ENCODE measurements at places on chromosomes 1 and 21.

- no peak for DNase-seq
These were observed 119.5 kb downstream of the TBX19 start for GRCh38 chr1:168400139-168400538.

- peak; percentile 63 for DNase-seq
These were observed 668 bp downstream of the RNF11 start for GRCh38 chr1:51236531-51237350.

GRCh38 chr1:1300352-1300739, 7.4 kb downstream of the ACAP3 start:
- no peak for DNase-seq

GRCh38 chr1:77562596-77563150, 119.8 kb downstream of the ZZZ3 start:
- no peak for DNase-seq

GRCh38 chr1:239061770-239062169, 324.6 kb upstream of the CHRM3 start:
- no peak for DNase-seq

DNA sequence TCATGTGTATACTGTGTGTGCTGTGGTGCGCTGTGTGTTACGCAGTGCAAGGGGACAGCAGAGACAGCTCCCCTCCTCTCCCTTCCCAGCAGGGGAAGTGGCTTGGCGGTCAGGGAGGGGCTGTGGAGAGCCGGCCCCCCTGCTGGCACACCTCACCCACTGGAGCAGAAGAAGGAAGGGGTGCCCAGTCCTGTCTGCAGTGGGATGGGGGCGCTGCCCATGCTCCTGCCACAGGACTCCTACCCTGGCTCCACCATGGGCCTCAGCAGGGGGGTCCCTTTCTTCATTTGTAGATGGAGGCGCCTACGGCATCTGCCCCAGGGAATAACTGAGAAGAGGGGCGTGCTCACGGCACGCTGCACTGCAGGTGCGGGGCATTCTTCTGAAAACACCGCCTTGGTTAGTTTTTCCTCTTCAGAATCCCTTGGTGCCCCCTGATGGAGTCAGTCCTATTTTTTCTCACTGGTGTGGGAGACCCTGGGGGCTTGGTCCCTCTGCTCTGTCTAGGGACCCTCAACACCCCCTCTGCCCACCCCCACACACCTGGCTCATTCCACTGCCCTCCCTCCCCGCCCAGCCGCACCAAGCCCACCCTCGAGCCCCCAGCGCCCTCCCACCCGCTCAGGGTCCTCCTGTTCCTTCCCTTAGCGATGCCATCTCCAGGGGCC, 13.8 kb upstream of the LDLRAP1 start:
- DNase-seq: no peak

- DNase-seq: no peak
These were observed 135.5 kb upstream of the GRIK3 start for GRCh38 chr1:37169743-37170275.

GRCh38 chr1:44012404-44012803, 18.9 kb downstream of the SLC6A9 start:
- no peak for DNase-seq

GRCh38 chr21:35484851-35485250, 435.7 kb upstream of the RUNX1 start:
- no peak for DNase-seq

- DNase-seq: no peak
These were observed 73.9 kb upstream of the TNFSF4 start for GRCh38 chr1:173280899-173281660.

DNA sequence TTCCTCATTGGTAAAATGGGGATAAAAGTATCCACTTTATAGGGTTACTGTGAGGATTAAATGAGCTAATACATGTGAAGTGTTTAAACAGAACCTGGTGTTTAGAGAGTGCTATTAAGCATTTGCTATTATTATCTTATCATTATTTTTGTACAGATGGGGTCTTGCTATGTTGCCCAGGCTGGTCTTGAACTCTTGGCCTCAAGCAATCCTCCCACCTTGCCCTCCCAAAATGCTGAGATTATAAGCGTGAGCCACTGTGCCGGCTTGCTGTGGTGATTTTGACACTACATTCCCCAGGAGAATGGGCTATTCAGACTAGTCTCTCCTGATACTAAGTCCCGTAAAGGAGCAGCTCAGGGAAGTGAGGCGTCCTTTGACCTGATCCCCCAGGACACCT, 6.3 kb upstream of the ARHGEF10L start:
- DNase-seq: no peak

GRCh38 chr1:163877016-163877415, 555.3 kb downstream of the NUF2 start:
- no peak for DNase-seq

DNA sequence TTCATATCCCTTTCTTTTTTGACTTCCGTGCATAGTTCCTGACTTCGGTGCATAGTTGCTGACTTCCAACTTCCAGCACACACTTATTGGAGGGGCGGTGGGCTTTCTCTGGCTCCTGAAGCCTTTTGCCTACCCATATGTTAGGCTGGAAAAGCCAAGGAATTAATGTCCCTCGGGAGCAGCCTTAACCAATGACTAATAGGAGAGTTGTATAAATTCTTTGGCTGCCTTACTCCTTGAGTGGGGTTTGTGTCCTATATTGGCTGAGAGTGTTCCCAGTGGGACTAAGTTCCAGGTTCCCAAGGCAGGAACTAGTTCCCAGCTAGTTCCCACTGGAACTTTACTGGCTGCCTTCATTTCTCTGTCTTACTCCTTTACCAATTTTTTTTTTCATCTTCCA, 105.7 kb downstream of the ZNF326 start:
- DNase-seq: no peak

DNA sequence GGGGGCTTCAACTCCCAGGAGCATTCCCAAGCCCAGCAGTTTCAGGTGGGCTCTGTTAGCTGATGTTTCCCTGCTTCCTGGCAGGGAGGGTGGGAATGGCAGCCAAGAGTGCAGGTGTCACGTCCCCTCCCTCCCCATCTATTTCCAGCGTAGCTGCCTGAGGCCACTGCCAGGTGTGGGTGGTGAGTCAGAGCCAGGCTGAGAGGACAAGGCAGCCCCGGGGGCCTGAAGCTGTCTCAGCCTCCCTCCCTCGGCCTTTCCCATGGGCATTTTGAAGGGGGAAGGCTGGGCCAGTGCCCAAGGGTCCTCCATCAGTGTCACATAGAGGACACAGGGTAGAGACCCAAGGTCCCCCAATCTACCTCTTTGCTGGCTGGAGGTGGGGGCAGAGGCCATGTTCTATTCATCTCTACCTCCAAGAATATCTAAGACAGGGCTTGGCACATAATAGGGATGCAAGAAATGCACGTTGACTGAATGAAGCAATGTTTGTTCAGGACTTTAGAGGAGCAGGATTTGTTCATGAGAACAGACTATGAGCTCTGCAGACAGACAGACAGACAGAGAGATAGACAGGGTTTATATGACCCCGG, 34.4 kb upstream of the ID3 start:
- no peak for DNase-seq

- no peak for DNase-seq
These were observed 22.8 kb upstream of the SLC45A3 start for GRCh38 chr1:205703072-205703471.
